ENCODE measurements at places on chromosomes 3 and 15.

- DNase-seq = no peak
These were observed 29.6 kb downstream of the LRRC3B start for GRCh38 chr3:26652164-26652563.

GRCh38 chr15:74373056-74373650 is 5.7 kb upstream of the CYP11A1 start:
- DNase-seq = no peak

DNA sequence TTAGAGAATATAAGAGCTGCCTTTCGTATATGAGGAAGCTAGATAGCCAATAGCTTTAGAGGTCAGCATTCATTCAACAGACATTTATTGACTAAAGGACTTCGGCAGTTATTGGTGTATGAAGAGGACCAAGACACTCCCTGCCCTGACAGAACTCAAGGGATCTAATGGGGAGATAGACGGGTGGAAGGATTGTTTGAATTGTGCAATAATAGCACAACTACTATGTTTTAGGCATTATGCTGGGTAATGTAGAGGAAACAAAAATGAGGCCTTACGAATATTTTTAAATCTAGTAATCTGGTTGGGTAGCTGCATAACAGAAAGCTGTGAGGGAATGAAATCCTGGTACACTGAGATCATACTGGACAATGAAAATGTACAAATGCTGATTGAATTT is 5.0 kb downstream of the LRCH3 start:
- DNase-seq = no peak

- no peak for DNase-seq
These were observed 648.9 kb upstream of the ALCAM start for GRCh38 chr3:104717828-104718196.
